ENCODE measurements at places on chromosomes 1 and 21. TPM values are rescaled to one million over a fixed set of nuclear protein-coding genes. Genes with fewer than 3 reads are reported as not detected.
A peak's percentile ranks its signal among the peaks of the same experiment; 100 is the strongest.

DNA sequence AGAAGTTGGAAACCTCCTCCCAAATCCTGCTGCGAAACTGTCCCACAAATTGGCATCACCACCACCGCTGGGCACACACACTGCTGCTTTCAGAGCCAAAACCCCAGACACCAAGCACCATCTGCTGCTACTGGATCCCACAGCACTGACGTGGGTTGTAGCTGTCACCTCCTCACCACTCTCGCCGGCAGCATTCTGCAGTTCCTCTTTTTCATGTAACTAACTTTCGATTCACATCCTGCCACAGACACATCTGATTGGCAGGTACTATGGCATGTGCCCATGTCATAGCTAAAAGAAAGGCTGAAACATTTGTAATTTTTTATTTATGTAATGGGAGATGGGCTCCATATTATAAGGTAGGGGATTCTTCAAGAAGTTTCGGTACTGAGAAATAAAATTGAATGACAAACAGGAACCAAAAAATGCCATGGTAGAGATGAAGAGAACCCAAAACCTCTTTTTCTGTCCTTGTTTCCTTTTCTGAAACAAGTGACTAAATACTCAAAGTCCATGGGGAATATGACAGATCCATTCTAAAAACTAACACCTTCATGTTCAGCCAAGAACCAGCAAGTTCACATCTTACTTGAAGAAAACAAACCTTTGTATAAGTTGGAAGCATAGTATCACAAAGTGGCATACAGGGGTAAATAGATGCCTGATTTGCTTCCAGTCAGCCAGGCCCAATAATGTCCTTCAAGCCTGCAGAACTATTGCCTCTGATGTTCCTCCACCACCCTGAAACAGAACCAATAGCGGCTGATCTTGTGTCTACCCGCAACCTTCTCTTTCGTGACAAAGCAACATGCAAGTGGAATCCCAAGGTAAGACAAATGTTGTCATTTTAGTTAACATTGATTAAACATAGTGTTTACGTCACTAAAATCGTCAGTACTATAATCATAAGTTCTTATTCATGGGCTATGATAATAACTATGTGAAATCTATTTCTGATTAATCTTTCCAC, 26.6 kb upstream of the RGS13 start:
- no peak overlapping the region for H3K4me3 ChIP-seq
- no peak overlapping the region for H3K27ac ChIP-seq
- DNase-seq, result peak; percentile 79
- H3K4me1 ChIP-seq, result peaks cover 2% of the 10 kb centered on the region
- no peaks in the 10 kb centered on the region for H3K36me3 ChIP-seq

GRCh38 chr1:215603319-215603718, 36.2 kb downstream of the KCTD3 start:
- no peak overlapping the region for H3K4me3 ChIP-seq
- DNase-seq, result no peak
- peaks cover 13% of the 10 kb centered on the region for H3K36me3 ChIP-seq
- H3K27ac ChIP-seq, result no peak overlapping the region
- H3K27me3 ChIP-seq, result no peaks in the 10 kb centered on the region
- peaks cover 13% of the 10 kb centered on the region for H3K4me1 ChIP-seq

DNA sequence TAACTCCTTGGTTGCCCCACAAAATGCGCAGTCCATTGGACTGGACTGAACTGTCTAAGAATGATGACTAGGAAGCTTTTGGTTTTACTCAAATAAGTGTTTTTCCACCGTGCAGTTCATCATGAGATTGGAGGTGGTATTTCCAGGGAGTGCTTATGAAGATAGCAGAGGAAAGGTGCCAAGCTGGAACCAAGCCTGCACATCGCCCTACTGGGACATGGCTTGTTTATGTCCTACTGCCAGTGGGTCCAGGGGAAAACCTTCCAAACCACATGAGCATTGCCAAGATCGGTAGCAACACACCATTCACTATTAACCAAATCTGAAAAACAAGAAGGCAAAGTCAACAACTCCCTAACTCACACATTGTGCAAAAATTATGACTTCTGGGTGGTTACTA, 54.7 kb upstream of the DSCAM start:
- no peak overlapping the region for H3K27ac ChIP-seq
- no peak overlapping the region for H3K4me3 ChIP-seq
- H3K4me1 ChIP-seq, result no peaks in the 10 kb centered on the region
- H3K36me3 ChIP-seq, result no peaks in the 10 kb centered on the region

DNA sequence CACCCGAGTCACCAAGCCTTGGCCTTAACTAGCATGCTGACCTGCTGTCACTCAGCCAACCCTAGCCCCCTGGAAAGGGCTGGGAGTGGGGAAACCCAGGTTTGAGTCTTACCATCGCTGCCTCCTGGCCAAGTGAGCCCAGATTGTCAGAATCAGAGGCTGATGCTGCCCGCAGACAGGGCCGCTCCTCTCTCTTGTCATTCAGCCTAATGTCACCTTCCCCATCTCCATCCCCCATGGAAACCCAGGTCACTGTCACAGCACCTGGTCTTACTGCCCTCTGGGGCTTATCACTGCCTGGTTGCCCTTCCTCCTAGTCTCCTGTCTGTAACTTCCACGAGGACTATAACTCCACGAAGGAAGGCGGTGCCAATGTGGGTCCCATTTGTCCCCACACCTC, 53.6 kb upstream of the CASZ1 start:
- no peak overlapping the region for H3K27ac ChIP-seq
- no peak overlapping the region for H3K4me3 ChIP-seq
- H3K4me1 ChIP-seq, result no peaks in the 10 kb centered on the region
- no peaks in the 10 kb centered on the region for H3K36me3 ChIP-seq

Gene ALX3
- total RNA-seq, result not detected

DNA sequence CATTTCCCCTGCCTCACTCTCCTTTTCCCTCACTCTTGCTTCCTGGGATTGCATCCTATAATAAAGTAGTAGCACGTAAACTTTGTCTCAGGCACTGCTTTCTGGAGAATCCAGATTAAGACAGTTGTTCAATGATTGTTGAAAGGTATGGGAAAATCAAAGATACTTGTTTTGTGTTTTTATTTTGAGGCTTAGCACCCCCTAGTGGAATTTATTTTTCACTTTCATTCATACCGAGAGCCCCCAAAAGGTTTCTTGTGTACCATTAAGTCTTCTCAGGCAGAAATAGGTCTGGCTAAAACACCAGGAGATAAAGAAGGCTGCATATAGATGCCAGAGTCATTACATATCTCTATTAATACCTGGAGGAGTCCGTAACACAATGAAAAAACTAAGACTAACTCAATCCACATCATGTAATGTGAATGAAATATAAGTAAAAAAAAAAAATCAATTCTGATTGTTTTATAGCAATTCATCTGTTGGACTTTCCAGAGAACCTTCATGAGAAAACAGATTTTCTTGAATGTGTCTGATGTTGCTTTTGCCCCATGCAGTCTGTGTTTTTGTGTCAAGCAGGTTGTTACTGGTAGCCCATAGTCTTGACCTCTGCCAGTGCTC, 103.5 kb downstream of the RPE65 start:
- H3K4me1 ChIP-seq, result peaks cover 6% of the 10 kb centered on the region
- no peaks in the 10 kb centered on the region for H3K27me3 ChIP-seq
- DNase-seq, result no peak
- no peak overlapping the region for H3K27ac ChIP-seq

- peaks cover 89% of the 10 kb centered on the region for H3K36me3 ChIP-seq
- peaks cover under 1% of the 10 kb centered on the region for H3K4me1 ChIP-seq
- DNase-seq, result no peak
These were observed 17.6 kb downstream of the UTP25 start for GRCh38 chr1:209845408-209845725.

Gene TRIM63
- total RNA-seq, result 2.4 TPM

- no peak overlapping the region for H3K4me3 ChIP-seq
- no peak for DNase-seq
- H3K4me1 ChIP-seq, result no peaks in the 10 kb centered on the region
These were observed 836.1 kb upstream of the ADAMTS5 start for GRCh38 chr21:27802816-27803475.

DNA sequence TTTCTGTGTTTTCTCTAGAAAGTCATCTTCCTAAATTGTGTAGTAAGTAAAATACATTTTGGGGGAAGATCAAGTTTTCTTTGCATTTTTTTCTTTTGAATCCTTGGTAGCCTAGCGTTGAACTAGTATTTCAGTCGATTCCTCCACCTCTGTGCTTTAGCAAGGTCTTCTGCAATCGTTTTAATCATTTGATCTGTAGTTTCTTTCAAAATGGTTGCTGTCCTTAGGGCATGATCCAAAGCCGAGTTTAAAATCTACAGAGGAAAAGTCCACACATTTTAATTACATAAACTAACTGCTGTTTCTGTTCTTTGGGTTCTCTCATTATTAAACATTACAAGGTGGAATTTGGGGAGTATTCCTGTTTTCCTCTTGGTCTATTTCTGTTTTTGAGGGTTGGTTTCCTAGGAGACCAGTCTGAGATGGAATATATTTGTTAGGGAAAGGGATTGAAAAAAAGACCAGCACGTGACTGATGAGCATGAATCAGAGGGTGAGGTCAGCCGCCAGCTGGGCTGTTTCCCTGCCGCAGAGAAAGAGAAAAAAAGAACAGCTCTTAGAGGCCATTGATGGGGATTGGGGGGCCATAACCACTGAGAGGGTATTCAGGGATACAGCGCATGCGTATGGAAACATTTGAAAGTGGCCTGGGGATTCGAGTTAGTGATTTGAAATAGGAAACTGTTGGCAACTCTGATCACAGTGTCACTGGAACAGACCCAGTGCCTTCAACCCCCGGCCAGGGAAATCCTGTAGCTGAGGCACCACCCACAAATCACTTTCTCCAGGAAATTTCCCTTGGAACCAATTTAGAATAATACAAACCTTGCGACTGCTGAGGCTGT, 40.6 kb downstream of the AKNAD1 start:
- peak overlapping the region; percentile 46 for H3K4me3 ChIP-seq
- no peaks in the 10 kb centered on the region for H3K36me3 ChIP-seq
- H3K27ac ChIP-seq, result peak overlapping the region; percentile 93

DNA sequence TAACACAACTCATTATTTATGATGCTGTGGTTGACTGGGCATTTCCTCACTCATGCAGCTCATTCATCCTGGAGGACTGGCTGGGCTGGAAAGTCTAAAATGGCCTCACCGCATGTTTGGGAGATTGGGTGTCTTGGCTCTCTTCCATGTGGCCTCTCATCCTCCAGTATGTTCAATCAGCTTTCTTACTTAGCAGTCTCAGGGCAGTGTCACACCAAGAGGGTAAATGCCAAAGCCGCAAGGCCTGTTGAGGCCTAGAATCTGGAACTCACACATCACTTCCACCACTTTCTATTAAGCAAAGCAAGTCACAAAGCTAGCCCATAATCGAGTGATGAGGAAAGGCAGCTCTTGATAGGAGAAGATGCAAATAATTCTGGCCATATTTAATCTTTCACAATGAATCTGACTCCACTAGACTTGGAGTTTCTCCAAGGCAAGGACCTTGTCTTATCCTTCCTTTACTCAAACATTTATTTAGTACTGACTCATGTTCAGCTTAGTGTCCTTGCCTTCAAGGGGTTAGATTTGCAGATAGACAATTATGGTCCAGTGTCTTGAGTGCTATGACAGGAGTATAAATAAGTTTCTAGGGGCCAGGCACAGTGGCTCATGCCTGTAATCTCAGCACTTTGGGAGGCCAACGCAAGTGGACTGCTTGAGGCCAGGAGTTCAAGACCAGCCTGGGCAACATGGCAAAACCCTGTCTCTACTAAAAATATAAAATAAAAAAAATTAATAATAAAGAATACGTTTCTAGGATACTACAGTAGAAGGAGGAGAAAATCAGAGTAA, 45.1 kb downstream of the TMEM53 start:
- no peak for DNase-seq
- H3K27me3 ChIP-seq, result no peaks in the 10 kb centered on the region
- H3K36me3 ChIP-seq, result no peaks in the 10 kb centered on the region
- H3K4me1 ChIP-seq, result peaks cover 19% of the 10 kb centered on the region
- no peak overlapping the region for H3K27ac ChIP-seq
- H3K4me3 ChIP-seq, result no peak overlapping the region

DNA sequence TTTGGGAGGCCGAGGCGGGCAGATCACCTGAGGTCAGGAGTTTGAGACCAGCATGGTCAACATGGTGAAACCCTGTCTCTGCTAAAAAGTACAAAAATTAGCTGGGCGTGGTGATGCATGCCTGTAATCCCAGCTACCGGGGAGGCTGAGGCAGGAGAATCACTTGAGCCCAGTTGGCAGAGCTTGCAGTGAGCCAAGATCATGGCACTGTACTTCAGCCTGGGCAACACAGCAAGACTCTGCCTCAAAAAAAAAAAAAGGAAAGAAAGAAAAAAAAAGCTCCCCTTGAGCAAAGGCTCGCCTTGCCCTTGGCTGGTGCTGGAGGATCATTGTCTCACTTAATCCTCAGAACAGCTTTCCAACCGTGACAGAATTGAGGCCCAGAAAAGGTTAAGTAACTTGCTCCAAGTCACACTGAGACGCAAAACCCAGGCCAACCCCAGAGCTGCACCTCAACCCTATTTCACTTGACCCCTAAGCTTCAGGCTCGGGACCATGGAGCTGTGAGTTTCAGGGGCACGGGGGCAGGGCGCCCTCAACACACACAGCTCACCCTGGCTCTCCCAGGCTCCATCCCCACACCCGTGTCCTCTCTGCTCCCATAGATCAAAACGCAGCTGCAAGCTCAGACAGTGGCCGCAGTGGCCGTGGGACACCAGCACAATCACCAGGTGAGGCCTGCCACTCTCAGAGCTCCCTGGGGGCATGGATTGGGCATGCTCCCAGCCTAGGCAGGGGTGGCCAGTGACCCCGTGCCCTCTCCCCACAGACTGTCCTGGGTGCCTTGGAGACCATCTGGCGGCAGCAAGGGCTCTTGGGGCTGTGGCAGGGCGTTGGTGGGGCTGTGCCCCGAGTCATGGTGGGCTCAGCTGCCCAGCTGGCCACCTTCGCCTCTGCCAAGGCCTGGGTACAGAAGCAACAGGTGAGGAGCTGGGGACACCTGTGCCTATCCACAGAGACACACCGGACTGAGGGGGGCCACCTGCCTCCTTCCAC, 1.6 kb downstream of the SLC25A34 start:
- no peak overlapping the region for H3K27ac ChIP-seq
- DNase-seq, result no peak
- peaks cover 47% of the 10 kb centered on the region for H3K4me1 ChIP-seq

DNA sequence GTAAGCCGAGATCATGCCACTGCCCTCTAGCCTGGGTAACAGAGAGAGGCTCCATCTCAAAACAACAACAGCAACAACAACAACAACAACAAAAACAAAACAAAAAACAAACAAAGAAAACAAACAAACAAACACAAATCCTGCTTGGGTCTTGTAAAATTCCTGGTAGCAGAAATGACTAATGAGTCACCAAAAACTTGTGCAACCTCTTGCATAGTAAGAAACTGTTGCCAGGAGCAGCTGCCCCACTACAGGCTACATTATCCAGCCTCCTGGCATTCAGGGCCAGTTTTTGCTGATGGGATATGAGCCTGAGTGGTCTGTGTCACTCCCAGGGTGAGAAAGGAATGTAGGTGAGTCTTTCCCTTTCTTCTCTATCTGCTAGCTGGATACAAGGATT, 245.4 kb downstream of the TNR start:
- peaks cover 9% of the 10 kb centered on the region for H3K27me3 ChIP-seq
- no peak for DNase-seq
- no peak overlapping the region for H3K4me3 ChIP-seq
- H3K36me3 ChIP-seq, result no peaks in the 10 kb centered on the region
- H3K4me1 ChIP-seq, result no peaks in the 10 kb centered on the region

Measured in suprapubic skin (tissue), 4 donors.